Fibroblast of lung (primary cell): ENCODE measurements at places on chromosomes 2 and 18. TPM values are rescaled to one million over a fixed set of nuclear protein-coding genes. Genes with fewer than 3 reads are reported as not detected.
A peak's percentile ranks its signal among the peaks of the same experiment; 100 is the strongest.

- peak; percentile 82 for DNase-seq
Observed at GRCh38 chr2:157894694-157895435, 18.7 kb upstream of the ACVR1 start.

- peak; percentile 85 for DNase-seq
Observed at GRCh38 chr2:71882949-71883472, 264.7 kb downstream of the CYP26B1 start.

DNA sequence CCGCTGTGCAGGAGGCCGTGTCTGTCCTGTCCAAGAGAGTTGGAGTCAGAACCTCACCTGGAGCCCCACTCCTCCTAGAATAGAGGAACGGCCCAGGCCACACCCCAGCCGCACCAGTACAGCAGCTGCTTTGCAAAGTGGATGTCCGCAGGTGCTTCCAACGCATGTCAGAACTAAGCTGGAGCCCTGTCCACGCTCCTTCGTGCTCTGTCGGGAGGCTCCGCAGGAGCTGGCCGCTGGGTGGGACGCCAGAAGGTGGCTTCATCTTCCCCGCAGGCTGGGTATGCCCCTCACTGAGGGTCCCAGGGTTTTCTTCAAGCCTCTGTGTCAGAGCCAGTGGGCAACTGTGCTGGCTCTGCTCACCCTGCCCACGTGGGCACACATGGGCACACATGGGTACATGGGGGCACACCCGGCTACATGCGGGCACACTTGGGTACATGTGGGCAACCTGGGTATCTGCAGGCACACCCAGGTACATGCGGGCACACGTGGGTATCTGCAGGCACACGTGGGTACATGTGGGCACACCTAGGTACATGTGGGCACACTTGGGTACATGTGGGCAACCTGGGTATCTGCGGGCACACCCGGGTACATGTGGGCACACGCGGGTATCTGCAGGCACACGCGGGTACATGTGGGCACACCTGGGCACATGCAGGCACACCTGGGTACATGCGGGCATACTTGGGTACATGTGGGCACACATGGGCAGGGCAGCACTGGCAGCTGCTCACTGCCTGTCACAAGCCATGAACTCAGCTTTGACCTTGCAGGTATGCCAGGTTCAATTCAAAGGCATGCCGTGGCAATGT lies 67.1 kb upstream of the CTDP1 start:
- DNase-seq = no peak

DNA sequence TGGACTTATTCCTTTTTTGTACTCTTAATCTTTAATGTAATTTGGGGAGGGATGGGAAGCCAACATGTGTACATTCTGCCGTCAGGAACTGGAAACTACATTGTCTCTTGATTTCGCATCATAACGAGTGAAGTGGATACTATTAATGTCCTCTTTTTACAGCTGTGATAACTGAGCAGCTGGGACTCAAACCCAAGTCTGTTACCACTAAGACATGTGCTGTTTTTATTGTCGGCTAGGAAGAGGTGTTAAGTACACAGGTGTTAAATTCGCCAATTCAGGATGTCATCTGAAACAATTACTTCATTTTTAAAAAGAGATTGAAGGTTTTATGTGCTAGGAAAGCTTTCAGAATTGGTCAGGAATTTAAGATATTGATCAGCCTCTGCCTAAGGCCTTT lies 6.9 kb downstream of the GMCL1 start:
- no peak for DNase-seq

DNA sequence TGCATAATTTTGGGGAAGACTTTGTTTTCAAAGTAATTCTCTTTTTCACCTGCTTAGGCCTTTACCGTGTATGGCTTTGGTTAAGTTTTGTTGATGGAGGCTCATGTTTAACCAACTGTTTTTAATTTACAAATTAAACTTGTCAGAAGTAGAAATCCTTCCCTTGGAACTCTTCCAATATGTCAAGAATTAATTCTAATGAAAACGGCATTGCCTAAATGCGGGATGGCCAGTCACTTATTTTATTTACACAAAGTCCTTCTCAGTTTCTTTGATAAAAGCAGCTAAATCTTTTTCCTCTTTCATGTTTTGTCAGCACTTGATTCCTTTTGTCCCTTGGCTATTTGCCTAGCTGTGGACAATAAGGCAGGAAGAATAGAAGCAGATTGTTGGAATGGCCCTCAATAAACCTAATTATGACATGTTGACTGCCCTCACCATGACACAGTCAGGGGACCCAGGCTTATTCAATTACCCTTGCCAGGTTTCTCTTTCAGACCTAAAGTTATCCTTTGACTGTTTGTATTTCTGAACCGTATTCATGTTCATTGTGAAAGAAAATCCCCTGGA lies 26.3 kb downstream of the PAX3 start:
- DNase-seq = no peak

- DNase-seq = no peak
Observed at GRCh38 chr2:16253291-16253690, 312.9 kb downstream of the MYCN start.

DNA sequence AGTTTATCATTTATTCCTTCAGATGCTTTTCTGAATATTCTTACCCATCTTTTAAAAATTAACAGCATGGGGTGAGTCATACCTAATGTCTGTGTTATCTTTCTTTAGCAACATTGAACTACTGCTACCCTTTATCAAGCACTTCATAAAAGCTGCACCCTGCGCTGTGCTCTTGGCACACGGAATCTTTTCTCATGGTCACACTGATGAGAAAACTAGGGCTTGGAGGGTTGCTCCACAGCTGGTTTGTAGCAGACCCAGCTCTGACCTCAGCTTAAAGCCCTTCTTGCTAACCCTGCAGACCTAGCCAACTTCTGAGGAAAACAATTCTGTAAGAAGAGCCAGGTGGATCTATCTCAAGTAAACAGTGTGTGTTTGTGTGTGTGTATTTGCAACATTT lies 106.3 kb downstream of the RNF144A start:
- peak; percentile 55 for DNase-seq

DNA sequence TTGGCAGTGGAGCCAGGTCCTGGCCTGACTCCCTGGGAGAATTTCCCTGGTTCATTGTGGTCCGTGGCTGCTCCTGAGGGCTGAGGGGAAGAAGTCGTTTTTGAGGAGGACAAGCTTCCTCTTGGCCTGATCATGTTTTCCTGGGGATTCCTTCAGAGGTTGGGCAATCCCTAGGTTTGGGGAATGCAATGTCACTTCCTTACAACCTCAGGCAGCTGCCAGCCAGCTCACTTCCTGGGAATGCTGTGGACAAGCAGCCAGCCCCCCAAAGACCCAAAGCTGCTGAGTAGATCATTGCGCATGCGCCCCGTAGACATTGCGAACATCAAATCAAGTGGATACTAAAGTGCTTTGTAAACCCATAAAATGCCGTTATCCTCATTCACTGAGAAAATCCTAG lies 7.7 kb upstream of the DNMT3A start:
- DNase-seq = peak; percentile 79

DNA sequence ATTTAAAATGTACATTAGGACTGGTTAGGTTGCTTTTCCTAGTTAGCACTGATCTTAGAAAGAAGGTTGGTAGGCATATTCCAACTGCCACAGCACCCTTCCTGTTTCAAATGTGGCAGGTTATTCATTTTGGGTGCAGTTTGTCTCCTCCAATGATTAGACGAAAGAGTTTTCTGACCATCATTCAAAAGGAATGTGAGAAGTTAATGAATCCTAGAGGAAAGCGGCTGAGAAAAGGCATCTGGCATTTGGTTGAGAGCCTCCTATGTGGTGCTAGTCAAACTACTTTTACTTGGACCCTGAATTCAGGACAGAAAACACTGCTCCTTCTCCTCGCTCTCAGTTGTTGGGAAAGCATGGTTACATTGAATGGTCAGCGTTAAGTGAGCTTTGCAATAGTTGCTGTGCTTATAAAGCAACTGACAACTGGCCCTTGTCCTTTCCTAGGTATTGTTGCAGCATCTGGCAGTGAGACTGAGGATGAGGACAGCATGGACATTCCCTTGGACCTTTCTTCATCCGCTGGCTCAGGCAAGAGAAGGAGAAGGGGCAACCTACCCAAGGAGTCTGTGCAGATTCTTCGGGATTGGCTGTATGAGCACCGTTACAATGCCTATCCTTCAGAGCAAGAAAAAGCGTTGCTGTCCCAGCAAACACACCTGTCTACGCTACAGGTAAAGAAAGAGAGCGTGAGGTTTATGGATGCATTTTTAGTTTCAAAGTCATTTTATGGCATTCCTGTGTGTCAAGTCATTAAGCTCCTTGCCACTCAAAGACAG lies 6.1 kb downstream of the TGIF1 start:
- peak; percentile 81 for DNase-seq

DNA sequence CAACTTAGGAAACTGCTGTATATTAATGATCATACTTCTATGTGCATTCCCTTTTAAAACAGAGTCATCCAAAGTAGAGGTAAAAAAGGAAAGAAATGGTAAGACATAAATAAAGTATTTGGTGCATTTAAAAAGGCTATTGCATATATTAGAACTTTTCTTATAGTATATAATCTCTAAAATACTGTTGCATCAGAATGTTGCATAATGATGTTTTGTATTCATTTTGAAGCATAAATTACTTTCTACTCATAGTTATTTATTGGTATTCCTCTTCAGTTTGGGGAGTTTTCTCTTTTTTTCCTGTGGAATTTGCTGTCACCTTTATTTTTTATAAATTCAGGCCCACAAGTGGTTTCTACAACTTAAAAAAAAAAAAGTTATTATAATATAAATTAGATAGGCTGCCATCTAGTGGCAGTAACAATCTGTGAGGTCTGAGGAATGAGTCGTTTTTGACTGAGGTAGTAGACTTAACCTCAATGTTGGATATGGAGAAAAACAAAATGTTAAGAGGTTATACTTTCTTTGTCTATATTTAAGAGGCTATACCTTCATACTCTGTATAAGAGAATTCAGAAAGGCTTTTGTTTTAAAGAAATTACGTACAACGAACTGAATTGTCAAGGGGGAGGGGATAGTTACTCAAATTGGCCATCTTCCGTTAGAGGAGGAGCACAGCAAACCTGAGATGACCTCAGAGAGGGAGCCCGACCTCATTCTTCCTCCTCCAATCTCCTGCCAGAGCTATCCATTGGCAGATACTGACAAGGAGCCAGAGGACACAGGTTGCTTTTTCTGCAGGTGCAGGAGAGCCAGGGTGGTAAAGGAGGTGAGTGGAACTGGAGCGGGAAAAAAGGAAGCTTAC lies 23.8 kb downstream of the ANKAR start:
- DNase-seq = peak; percentile 70

DNA sequence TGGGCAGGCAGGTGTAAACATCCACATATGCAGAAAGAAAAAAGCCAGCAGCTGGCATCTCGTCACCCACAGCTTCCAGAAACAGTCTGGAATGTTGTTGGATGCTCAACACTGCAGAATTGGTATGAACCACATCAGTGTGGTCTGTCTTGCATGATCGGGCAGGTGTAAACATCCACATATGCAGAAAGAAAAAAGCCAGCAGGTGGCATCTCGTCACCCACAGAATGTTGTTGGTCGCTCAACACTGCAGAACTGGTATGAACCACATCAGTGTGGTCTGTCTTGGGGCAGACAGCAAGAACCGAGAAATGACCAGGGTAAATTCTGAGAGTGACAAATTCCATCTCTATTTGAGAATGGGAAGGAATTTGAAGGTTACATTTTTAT lies 39.6 kb downstream of the DOCK10 start:
- DNase-seq = no peak

GRCh38 chr2:43737855-43738254 lies 36.0 kb upstream of the DYNC2LI1 start:
- DNase-seq = no peak

- no peak for DNase-seq
Observed at GRCh38 chr2:78260861-78261260, 738.7 kb upstream of the LRRTM4 start.

GRCh38 chr2:75221862-75222261 lies 22.5 kb upstream of the TACR1 start:
- peak; percentile 86 for DNase-seq

GRCh38 chr2:128622371-128622770 lies 303.7 kb upstream of the HS6ST1 start:
- DNase-seq = no peak

GRCh38 chr2:19045151-19045550 lies 313.3 kb downstream of the OSR1 start:
- DNase-seq = no peak

The LYG1 gene
- polyA plus RNA-seq = 0.34 and 0.44 TPM in 2 replicates

The CROCC2 gene
- polyA plus RNA-seq = 0.02 and 0.12 TPM in 2 replicates

The SERPINB11 gene
- polyA plus RNA-seq = not detected in 2 replicates

The SETBP1 gene
- 1.9 and 5.4 TPM in 2 replicates for polyA plus RNA-seq

The LYG2 gene
- polyA plus RNA-seq = not detected in 2 replicates
